ENCODE measurements at places on chromosomes 16 and 17.

DNA sequence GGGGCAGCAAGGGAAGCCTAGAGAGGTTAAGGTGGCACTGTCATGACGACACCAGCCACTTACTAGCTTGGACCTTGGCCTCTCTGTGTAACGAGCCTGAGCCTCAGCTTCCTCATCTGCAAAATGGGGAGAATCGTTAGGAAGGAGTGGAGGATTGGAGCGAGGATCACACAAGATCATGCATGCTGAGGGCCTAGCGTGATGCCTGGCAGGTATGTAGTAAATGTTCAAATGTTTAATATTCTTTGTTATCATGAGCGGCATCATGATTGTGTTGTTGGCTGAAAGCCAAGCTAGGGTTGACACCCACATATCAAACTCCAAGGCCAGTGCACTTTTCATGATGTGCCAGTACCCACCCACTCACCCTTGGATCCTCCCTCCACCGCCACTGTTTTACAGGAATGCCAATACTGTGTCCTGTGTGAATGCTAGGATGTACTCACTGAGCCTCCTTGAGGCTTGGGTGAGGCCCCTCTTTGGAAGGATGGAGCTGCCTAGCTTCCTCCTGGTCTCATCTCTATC, 192.5 kb downstream of the MSI2 start:
- DNase-seq = no peak

GRCh38 chr17:79005063-79005861, 4.3 kb downstream of the CANT1 start:
- DNase-seq = no peak

DNA sequence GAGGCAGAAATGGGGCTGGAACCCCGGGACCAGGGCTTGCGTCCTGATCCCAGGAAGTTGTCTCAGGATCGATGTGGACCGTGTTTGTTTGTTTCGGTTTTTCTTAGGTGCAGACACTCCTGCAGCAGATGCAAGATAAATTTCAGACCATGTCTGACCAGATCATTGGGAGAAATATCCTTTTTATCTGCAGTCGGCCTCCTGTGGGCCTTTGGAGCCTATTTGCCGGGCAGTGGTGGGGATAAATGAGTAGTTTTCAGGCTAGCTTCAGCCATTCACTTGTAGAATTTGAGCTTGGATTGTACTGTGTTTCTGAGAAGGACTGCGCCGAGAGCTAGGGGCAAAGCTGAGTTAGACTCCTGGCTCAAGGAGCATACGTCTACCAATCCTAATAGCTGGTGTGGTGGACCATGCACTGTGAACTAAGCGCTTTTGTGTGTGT, 816 bp downstream of the HSBP1 start:
- DNase-seq = no peak

DNA sequence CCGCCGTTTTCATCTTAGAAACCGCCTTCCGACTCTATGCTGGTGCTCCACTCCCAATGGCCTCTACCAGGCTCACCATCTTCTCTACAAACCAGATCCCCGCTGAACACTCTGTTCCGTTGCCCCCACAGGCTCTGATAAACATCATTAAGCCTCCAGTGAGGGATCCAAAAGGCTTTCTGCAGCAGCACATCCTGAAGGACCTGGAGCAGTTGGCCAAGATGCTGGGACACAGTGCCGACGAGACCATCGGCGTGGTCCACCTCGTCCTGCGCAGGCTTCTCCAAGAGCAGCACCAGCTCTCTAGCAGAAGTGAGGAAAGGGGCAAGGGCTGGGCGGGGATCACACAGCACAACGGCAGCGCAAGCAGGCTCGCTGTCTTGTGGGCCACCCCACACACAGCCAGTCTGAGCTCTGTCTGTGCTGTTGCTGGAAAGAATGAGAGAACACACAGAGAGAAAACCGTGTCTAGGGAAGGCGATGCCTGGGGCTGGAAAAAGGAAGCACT, 33.5 kb upstream of the ENDOV start:
- no peak for DNase-seq

DNA sequence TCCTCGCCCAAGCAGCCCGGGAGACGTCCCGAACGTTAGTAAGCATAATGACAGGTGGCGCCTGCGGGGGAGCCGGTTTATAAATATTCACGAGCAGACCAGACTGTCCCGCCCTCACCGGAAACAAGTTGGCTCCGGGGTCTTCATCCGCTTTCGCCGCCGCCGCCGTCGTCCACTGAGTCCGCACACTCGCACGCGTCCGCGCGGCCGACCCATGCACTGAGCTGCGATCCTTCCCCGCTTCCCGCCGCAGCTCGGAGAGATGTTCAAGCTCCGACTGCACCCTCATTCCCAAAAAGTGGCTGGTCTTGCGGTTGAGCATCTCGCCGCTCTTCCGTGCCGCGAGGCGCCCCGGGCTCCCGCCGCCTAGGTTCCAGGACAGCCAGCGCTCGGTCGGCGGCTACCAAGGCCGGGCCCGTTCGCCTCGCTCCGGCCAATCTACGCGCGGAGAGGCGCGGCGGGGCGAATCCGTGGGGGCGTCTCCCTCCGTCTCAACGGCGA, 385 bp downstream of the CFAP119 start:
- peak; percentile 20 for DNase-seq

DNA sequence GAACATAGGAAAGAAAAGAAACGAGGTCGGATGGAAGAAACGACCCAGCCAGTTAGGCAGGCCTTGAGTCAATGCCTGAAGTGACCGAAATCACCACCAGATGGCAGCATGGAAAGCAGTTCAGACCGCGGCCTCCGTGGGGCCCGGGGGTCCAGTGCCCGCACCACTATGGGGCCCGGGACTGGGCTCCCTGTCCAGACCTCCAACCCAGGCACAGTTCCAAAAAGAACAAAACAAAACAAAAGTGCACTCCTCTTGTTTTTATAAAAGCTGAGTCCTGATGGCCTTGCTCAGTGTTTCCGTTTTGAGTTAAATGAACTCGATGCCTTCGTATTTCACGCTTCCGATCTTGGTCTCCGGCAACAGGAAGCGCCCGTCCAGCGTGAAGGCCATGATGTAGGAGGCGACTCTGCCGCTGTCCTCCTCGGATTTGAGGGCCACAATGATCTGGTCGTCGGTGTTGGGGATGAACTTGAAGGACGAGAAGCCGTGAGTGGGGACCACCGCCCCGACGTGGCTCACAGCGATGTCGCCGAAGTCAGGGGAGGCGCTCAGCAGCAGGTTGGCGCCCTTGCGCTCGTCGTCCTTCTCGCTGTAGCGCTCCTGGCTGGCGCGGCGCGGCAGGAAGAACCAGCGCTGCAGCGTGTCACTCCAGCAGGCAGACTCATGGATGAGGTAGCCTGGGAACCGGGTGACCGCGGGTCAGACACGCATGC, 13.7 kb upstream of the LGALS3BP start:
- peak; percentile 19 for DNase-seq

GRCh38 chr17:82871056-82871775, 31.4 kb upstream of the ZNF750 start:
- DNase-seq = no peak

DNA sequence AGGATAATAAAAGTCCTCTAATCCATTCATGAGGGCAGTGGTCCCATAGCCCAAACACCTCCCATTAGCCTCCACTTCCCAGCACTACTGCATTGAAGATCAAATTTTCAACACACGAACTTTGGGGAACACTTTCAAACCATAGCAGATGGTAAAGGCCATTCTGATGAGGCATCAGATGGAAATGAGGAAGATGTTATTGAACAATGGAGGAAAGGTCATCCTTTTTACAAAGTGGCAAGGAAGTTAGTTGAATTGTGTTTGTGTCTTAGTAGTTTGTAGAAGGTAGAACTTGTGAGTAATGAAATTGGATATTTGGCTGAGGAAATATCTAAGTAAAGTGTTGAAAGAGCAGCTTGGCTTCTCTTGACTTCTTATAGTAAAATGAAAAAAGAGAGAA, 93.3 kb upstream of the NLRP1 start:
- DNase-seq = no peak

GRCh38 chr17:41629826-41630670, 5.7 kb upstream of the KRT17 start:
- DNase-seq = no peak

DNA sequence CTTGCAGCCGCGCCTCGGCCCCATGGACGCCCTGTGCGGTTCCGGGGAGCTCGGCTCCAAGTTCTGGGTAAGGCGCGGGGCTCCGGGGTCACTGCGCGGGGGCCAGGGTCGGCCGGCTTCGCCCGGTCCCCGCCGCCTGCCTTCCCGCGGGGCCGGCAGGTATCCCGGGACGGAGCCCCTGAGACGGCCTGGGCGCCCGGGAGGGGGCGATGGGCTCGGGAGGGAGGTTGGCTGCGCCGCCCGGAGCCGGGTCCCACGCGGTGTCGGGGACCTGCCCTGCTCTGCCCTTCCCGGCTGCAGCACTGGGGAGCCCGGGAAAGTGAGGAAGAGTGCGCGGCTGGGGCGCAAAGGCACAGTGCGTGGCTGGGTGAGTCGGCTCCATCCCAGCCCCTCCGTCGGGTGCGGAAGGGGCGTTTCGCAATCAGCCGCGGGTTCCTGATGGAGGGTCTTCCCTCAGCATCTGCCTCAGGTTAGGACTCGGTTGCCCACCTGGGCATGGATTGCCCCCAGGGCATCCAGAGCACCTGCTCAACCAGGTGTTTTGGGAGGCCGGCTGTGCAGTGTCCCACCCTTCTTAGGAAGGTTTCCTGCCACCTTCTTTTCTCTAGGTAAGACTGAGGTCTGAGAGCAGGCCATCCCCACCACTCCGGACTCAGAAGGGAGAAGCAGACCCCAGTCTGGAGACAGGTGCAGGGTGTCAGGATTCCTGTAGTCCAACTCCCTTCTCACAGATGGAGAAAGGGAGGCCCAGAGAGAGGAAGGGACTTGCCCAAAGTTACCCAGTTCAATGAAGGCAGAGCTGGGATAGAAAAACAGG, 442 bp downstream of the ABCC3 start:
- no peak for DNase-seq

GRCh38 chr16:73265124-73265837, 217.4 kb upstream of the ZFHX3 start:
- DNase-seq = no peak

DNA sequence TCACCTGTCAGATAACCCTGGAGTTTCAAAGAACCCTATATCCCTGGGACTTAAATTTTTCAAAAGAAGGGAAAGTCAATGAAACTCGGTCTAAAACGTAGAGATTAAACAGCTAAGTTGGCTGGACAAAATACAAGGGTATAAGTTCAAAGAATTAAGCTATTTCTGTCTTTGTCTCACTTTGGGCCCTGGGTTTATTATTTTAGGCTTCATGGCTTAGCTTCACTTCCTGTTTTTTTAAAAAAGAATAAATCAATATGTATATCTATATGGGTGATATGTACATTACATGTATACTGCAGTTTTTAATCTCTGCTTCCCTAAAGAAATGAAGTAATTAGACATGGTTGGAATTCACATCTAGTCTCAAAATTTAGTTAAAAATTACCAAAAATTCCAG, 132.3 kb downstream of the TRIM37 start:
- no peak for DNase-seq

- DNase-seq = no peak
These were observed at the start of gene SLC52A1 for GRCh38 chr17:5035315-5035714. Gene SLC52A1, minus strand, starts transcription at chr17:5035426. Its CDS starts 820 bp downstream, at chr17:5034606.

DNA sequence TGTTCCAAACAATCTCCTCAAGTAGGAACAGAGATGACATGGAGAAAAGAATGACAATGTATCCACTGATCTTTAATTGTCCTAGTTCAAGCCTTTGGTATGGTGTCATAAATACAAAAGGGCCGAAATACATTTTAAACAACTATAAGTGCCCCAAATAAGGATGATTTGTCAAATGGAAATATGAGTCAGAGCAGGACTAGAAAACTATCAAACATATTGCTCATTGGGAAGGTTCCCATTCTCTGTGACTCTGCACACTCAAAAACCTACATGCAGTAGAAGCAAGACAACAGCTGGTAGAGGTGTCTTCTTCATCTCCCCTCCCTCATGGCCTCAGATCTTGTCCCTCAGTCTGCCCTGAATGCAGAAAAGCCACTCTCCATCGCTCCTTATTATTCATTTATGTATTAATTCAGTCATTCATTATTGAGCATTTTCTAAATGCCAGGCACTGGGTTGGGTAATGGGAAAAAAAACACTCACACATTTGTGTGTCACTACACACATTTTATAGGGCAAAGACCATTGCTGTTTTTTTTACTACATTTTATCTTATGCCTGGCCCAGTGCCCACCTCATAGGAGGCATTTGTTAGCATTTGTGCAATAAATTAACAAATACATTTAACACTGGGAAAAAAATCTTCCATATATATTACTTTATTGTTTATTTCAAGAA, 10.1 kb downstream of the CA10 start:
- DNase-seq = no peak

GRCh38 chr16:47861999-47862398, 293.8 kb downstream of the ABCC12 start:
- DNase-seq = no peak

DNA sequence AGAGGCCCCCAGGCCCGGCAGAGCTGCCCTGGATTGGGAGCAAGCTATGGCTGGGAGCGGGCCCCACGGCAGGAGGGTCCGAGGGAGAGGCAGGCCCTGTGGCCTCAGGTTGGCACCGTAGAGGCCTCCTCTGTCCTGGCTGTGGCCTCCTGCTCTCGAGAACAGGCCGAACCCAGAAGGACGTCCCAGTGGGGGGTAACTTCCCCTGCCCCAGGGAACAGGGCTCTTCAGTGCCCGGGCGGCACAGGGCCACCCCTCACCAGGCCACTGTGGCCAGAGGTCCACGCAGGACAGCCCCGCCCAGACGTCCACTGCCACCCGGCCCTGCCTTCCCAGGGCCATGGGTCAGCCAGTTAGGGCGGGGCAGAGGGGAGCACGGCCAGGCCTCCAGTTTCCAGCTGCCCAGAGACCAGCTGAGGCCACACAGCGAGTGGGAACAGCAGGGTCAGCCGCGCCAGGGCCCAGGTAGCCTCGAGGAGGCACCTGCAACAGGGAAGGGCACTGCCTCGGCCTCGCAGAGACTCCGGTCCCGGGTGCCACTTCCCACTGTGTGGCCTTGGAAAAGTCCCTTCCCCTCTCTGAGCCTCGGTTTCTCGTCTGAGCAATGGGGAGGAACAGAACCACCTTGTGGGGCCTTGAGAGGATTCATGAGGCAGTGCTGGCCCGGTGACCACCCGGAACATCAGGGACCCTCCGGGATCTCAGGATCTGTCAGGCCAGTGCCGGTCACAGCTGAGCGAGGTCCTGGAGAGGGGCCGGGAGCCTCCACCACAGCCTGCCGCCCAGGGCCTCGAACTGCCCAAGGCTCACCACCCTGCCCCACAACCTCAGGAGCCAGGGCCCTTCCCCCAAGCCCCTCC, 32.0 kb downstream of the ZNF469 start:
- no peak for DNase-seq

DNA sequence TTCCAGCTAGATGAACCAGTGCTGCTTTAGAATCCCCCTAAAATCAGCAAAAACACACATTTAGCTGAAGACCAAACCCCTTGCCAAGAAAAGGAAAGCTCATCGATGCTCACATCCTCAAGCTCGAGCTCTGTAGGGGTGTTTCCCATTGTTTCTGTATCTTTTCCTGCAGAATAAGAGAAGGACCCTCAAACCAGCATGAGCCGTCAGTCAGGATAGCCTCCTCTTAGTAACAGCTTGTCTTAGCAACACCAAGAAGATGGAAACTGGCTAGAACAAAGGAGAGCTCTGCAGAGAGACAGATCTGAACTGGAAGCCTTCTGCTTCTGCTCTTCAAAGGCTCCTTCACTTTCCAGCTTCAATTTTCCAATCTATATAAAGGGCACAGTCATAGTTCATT, 32.0 kb downstream of the VAT1L start:
- DNase-seq = no peak

- no peak for DNase-seq
These were observed 67.2 kb downstream of the WWP2 start for GRCh38 chr16:69829338-69829737.

GRCh38 chr17:30173649-30174048, 57.0 kb downstream of the NSRP1 start:
- DNase-seq = no peak

GRCh38 chr17:17304521-17304985, 1.4 kb downstream of the NT5M start:
- DNase-seq = no peak

Measured in fibroblast of skin of right quadriceps (primary cell).